ENCODE measurements at places on chromosomes 13 and 19.

- peak; percentile 23 for DNase-seq
These were observed 63.5 kb downstream of the C13orf42 start for GRCh38 chr13:51047434-51048165.

- no peak for DNase-seq
These were observed 41.2 kb upstream of the ZNF527 start for GRCh38 chr19:37329686-37330085.

GRCh38 chr13:27182844-27183497 lies 11.4 kb upstream of the USP12 start:
- no peak for DNase-seq

GRCh38 chr19:47786566-47786965 lies 8.1 kb downstream of the SELENOW start:
- no peak for DNase-seq

- DNase-seq, result no peak
These were observed at the start of gene GARIN5B for GRCh38 chr19:55362990-55363716. Gene GARIN5B, minus strand, starts transcription at chr19:55363260. Its CDS starts 194 bp downstream, at chr19:55363066.

DNA sequence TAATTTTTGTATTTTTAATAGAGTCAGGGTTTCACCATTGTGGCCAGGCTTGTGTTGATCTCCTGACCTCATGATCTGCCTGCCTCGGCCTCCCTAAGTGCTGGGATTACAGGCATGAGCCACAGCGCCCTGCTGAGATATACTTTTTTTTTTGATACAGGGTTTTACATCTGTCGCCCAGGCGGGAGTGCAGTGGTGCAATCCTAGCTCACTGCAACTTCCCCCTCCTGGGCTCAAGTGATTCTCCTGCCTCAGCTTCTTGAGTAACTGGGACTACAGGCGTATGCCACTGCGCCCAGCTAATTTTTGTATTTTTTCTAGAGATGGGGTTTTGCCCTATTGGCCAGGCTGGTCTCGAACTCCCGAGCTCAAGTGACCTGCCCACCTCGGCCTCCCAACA lies 2.0 kb downstream of the COLGALT1 start:
- DNase-seq, result peak; percentile 75

- peak; percentile 92 for DNase-seq
These were observed 34.2 kb downstream of the TDRD3 start for GRCh38 chr13:60431108-60431700.

DNA sequence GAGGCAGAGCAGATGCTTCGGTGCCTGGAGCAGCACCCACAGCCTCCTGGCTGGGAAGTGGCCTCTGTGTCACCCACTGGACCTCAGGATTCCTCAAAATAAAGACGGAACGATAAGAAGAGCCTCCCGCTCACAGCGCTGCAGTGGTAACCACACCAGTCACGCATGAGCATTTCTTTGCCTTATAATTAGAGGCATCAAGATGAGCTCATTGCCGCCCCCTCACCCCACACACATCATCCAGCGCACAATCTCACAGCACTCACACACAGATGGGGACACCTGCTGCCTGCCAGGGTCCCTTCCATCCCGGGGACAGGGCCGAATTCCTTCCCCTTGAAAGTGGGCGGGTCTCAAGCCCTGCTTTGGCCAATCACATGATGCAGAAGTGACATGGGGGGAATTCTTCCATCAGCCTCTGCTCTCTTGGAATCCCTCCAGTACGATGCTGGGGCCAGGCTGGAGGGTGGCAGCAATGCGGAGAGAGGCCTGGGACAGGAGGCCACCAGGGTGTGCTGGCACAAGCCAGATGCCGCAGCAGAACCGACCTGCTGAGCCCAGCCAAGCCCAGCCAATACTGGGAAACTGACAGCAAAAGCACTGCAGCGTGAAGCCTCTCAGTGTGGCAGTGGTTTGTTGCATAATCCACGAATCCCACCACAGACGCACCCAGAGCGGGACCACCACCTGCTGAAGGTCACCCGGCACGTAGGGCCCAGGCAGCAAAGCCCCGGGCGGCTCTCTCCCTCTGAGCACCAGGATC lies 16.0 kb downstream of the PIP5K1C start:
- no peak for DNase-seq

DNA sequence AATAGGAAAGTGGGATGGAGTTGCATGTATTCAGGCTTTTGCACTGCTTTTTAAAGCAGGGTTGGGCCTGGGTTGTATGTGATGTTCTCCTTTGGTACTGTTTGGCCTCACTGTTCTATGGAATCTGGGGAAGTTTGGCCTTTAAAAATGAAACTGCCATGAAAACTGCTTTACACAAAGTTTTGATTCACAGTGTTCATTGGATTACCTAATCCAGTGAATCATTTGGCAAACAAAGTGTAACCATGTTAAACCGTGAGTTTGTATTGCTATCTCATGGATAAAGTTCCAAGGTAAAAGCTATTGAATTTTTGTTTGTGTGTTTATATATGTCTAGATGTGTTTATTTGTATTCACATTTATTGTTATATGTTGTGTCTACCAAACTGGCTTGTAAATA lies 1658.6 kb downstream of the OLFM4 start:
- DNase-seq, result no peak

DNA sequence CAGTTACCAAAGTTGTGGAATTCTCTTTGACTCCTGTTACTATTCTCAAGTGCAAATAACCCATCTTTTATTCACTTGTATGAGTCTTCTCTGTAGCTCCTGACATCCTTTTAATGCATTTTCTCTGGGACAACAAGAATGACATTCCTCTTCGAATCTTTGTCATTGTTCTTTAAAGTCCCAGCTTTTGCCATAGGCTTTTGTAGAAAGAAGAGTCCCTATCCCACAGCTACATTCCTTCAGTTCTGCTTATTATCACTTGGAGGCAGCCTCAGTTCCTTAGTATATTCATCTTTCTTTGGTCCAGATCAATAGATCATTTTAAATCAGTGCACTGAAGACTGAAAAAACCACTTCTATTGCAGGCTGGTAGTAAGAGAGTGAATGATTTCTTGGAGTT lies 560.2 kb downstream of the DACH1 start:
- DNase-seq, result no peak

DNA sequence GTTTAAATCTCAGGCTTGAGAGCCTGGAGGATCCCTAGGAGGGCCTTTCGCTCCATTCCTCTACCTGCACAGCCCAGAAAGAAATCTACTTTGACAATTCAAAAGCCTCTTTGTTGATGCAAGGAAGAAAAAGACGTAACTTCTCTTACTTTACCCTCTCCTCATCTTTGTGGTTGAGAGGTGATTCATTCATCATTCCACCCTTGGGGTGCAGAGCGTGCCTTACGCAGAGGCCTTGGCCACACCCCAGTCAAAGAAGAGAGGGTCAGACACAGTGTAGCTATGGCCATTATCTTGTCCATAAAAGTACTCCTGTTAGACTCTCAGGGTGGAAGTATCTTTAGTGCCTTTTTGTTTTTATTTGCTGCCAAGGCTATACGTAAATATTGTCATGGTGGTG lies 184.0 kb downstream of the IRS2 start:
- DNase-seq, result no peak

DNA sequence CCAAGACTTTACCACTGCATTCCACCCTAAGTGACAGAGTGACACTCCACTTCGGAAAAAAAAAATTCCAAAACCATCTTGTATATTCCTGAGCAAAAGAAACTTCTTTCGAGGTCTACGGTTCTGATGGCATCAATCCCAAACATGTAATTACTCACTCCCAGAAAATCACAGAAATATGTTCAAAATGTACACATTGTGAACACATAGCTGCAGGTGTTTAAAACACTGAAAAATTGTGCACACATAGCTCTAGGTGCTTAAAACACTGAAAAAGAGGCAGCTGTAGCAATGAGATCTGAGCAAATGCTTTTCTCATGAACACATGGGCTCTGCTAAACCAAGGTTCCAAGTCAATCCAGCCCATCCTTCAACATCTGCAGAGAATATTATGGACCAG lies 14.0 kb upstream of the ZNF468 start:
- no peak for DNase-seq

- DNase-seq, result peak; percentile 48
These were observed 24.4 kb downstream of the ZNF175 start for GRCh38 chr19:51595190-51596175.

GRCh38 chr13:84430446-84430845 lies 548.2 kb upstream of the SLITRK1 start:
- no peak for DNase-seq

DNA sequence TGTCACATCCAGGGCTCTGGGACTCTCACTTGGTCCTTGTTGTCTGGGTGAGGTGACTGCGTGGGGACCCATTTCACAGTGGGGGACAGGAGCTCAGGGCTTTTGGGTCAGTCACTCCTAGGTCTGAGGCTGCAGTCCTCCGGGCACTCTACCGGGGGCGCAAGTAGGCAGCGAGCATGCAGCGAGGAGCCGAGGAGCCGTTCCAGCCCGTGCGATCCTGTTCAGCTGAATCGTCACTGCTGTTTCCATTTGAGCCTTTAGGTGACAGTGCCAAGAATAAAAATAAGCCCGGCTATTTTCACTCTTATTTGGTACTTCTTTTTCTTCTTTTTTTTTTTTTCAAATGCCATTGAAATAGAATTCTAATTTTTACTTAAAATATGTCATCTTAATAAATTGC lies 126.5 kb downstream of the ZNF536 start:
- DNase-seq, result no peak

GRCh38 chr19:31723101-31723500 lies 373.9 kb upstream of the TSHZ3 start:
- no peak for DNase-seq

GRCh38 chr19:4374498-4375163 lies 25.7 kb downstream of the SH3GL1 start:
- no peak for DNase-seq

DNA sequence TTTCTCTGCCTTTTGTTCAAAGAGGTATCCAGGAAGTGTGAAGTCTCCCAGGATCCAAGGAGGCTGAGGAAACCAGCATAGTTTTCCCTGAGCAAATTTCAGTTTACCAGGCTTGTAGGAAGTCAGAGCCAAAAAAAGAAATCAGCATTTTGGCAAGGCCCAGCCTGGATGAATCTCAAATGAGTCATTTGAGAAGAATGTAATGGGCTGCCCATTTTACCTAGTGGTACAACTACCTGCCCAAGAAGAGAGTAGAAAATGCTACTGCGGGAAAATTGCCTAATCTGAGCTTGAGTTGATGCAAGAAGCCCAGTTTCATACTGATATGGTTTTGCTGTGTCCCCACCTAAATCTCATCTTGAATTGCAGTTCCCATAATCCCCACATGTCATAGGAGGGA lies 284.1 kb upstream of the ZNF507 start:
- no peak for DNase-seq

DNA sequence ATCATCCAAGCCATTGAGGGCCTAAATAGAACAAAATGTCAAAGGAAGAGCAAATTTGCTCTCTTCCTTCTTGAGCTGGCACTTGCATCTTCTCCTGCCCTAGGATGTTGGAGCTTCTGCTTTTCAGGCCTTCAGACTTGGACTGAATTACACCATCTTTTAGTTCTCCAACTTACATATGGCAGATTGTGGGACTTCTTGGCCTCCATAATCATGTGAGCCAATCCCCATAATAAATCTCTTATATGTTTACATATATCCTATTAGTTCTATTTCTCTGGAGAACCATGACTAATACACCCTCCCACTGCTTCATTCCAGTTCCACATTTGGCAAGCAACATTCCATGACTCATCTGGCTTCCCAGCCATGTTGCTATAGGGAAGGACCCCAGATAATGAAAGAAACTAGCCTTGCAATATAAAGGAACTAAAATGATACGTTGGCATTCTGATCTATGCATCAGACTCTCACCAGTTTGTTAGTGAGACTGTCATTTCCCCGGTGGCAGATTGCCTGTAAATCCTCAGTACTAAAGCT lies 11.0 kb upstream of the ACOD1 start:
- DNase-seq, result peak; percentile 20

DNA sequence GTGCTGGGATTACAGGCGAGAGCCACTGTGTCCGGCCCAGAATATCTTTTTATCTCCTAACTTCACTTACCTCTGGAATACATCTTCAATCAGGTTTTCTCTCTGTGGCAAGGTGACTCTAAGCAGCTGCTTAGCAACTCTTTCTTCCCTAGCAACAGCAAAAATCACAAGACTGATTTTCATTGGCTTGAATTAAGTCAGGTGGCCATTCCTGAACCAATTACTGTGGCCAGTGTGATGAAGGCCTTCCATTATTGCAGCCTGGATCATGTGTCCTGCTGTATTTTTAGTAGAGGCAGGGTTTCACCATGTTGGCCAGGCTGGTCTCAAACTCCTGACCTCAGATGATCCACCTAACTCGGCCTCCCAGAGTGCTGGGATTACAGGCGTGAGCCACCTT lies 9.0 kb upstream of the LTBP4 start:
- no peak for DNase-seq

- no peak for DNase-seq
These were observed 491.2 kb downstream of the COG6 start for GRCh38 chr13:40146611-40147117.

DNA sequence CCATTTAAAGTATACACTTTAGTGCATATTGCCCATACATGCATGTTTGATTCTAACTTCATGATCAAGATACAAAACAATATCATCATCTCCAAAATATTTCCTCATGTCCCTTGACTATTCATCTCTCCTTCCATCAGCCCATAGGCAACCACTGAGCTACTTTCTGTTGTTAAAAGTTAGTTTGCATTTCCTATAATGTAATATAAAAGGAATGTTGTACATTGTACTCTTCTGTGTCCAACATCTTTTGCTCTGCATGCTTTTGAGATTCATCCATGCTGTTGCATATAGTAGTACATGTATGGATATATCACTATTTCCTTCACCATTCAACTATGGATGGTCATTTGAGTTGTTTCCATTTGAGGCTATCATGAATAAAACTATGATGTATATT lies 74.7 kb downstream of the ITGBL1 start:
- no peak for DNase-seq

DNA sequence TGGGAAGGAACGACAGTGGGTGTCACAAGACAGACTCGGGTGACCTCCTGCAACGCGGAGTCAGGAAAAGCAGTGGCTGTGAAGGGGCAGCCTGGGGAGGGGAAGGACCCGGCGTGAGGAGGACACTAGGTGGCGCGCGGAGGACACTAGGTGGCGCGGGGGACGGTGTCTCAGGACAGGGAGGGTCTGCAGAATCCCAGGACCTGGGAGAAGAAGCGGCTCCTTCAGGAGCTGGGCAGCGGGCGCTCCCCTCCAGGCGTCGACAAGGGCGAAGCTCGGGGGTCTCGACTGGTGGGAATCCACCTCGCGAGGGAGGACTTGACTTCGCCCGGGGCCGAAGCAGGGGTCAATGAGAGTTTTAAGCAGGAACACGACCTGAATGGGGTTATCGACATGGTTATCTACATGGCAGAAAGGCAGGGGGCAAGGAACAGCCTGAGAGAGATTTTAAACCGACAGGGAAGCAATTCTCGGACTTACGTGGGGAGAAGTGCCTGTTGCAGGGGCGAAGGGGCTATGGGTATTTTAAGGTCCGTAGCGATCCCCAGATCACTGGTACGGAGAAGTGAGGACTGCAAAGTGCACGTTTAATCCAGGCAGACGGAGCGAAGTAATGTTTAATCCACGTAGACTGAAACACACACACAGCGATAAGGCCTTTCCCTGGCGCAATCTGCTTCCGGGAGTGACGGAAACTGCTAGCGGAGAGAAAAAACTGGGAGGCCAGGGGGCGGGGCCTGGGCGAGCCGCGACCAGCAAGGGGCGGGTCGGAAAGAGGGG lies at the start of gene ZNF616:
TSS of gene ZNF616 (minus strand) at position 687 of the 780 bp plus-strand sequence. CDS start 9,426 bp downstream, outside the sequence.
- peak; percentile 58 for DNase-seq
